Right atrium auricular region (tissue), 2 donors: ENCODE measurements at places on chromosomes 13 and 19.

DNA sequence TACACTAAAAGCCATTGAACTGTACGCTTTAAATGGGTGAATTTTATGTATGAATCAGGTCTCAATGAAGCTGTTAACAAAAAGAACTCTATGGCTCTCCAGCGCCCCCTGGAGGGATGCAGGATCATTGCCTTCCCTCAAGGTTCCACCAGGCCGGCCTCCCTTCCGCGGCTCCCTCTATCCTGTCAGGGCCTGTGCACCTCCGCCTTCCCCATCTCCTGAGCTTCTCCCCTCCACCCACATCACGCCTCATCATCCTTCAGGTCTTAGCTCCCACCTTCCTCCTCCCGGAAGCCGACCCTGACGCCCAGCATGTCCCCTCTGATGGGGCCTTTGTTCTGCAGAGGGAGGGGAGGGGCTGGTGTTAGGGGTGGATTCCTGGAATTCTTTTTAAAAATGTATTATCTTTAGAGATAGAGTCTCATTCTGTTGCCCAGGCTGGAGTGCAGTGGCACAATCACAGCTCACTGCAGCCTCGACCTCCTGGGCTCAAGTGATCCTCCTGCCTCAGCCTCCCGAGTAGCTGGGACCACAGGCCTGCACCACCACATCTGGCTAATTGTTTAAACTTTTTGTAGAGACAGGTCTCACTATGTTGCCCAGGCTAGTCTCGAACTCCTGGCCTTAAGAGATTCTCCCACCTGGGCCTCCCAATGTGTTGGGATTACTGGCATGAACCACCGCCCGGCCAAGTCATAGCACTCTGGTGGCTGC, 27.7 kb downstream of the MEIS3 start:
- H3K4me3 ChIP-seq, result no peak overlapping the region
- H3K4me1 ChIP-seq, result no peaks in the 10 kb centered on the region
- H3K27ac ChIP-seq, result no peak overlapping the region
- peak; percentile 68 for DNase-seq

GRCh38 chr19:58514564-58515022, 2.8 kb upstream of the SLC27A5 start:
- H3K36me3 ChIP-seq, result peaks cover 19% of the 10 kb centered on the region
- H3K4me3 ChIP-seq, result peak overlapping the region; percentile 51
- peaks cover 41% of the 10 kb centered on the region for H3K4me1 ChIP-seq
- no peaks in the 10 kb centered on the region for H3K27me3 ChIP-seq

- no peak overlapping the region for H3K27ac ChIP-seq
- H3K4me3 ChIP-seq, result no peak overlapping the region
- no peaks in the 10 kb centered on the region for H3K36me3 ChIP-seq
- H3K27me3 ChIP-seq, result no peaks in the 10 kb centered on the region
- no peak for DNase-seq
Observed at GRCh38 chr13:42638886-42639285, 64.9 kb downstream of the TNFSF11 start.

GRCh38 chr13:26531742-26532141, 25.7 kb upstream of the WASF3 start:
- H3K4me3 ChIP-seq, result no peak overlapping the region
- H3K36me3 ChIP-seq, result no peaks in the 10 kb centered on the region
- H3K27ac ChIP-seq, result no peak overlapping the region
- no peak for DNase-seq
- H3K27me3 ChIP-seq, result no peaks in the 10 kb centered on the region

DNA sequence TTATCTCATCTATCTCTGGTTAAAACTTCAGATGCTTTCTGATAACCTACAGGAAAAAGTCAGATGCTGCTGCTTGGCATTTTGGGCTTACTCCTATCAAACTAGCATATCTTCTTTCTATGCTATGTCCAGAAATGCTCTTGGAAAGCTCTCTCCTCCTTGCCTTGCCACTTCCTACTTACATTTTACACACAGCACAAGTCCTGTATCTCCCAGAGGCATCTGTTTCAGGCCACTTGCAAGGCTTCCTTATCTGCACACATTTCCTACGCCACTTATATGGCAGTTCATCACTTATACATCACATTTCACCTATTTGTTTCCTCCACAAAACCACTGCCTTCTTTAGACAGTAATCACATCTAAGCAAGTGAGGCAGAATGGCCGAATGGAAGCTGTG, 220.3 kb downstream of the DNAJC15 start:
- H3K4me1 ChIP-seq, result no peaks in the 10 kb centered on the region
- H3K4me3 ChIP-seq, result no peak overlapping the region
- no peak overlapping the region for H3K27ac ChIP-seq
- H3K36me3 ChIP-seq, result no peaks in the 10 kb centered on the region
- no peak for DNase-seq
- H3K27me3 ChIP-seq, result no peaks in the 10 kb centered on the region

DNA sequence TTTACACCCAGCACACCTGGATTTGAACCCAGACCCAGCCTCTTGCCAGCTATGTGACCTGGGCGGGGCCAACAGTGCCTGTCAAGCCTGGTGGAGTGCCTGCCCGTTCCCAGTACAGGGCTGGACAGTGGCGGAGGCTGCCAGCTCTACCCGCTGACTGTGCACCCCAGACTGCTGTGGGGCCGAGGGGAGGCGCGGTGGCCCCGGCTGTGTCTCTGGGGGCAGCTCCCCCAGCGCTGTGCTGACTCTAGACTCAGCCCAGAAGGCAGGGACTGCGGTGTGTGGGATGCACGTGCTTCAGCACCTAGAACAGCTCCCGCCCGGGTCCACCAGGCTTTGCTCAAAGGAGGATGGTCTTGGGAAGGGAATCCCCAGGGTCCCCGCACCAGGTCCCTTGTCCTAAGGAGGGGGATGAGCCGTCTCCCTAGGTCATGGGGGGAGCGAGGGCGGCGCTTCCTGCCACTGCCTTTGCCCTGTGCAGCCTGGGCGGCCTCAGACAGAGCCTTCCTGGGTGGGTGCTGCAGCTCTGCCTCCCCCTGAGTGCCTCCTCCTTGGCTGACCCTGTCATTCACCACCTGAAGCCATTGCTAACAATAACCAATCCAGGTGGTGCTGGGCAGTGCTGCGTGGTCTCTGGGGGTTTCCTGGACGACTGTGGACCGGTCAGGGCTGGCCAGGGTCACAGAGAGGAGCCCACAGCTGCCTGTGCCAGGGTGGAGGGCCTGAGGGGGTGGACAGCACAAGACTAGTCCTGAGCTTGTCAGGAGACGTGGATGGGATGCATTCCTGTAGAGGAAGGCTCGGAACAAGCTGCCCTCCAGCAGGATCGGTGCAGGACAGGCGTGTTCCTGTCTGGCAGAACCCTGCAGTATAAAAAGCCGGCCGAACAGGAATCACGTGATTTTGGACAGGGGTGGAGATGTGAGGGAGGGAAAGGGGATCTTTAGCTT, 18.6 kb downstream of the TMEM255B start:
- no peak for DNase-seq
- H3K4me1 ChIP-seq, result no peaks in the 10 kb centered on the region
- H3K4me3 ChIP-seq, result no peak overlapping the region
- no peaks in the 10 kb centered on the region for H3K36me3 ChIP-seq
- no peak overlapping the region for H3K27ac ChIP-seq

- H3K27ac ChIP-seq, result no peak overlapping the region
- no peaks in the 10 kb centered on the region for H3K4me1 ChIP-seq
- no peaks in the 10 kb centered on the region for H3K27me3 ChIP-seq
- H3K4me3 ChIP-seq, result no peak overlapping the region
- H3K36me3 ChIP-seq, result no peaks in the 10 kb centered on the region
Observed at GRCh38 chr13:37615276-37615675, 16.7 kb upstream of the POSTN start.

DNA sequence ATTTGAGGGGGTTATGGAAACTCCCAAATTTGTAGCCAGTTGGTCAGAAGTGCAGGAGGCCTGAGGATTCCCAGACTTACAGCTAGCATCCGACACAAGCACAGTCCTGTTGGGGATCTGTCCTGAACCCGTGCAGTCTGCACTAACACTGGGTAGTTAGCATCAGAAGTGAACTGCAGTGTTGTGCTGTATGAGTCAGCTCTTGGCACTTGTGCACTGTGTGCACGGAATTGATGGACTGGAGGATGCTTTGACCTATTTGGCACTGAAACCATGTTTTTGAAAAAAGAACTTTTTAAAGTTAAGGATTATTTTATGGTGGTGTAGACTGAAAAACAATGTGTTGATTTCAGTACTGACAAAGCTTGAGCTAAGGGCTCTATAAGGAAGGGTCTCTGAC, 279.0 kb downstream of the NHLRC3 start:
- no peaks in the 10 kb centered on the region for H3K27me3 ChIP-seq
- no peak for DNase-seq
- no peaks in the 10 kb centered on the region for H3K4me1 ChIP-seq
- no peaks in the 10 kb centered on the region for H3K36me3 ChIP-seq
- H3K4me3 ChIP-seq, result no peak overlapping the region

DNA sequence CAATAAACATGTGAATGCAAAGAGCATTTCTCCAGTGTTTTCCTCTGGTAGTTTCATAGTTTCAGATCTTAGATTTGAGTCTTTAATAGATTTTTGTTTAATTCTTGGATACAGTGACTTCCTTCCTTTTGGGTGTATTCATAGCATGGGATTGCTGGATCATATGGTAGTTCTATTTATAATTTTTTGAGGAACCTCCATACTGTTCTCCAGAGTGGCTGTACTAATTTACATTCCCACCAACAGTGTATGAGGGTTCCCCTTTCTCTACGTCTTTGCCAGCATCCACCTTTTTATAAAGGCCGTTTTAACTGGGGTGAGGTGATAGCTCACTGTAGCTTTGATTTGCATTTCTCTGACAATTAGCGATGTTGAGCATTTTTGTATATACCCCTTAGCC, 9.3 kb upstream of the CALM3 start:
- no peak for DNase-seq
- H3K27ac ChIP-seq, result no peak overlapping the region
- no peaks in the 10 kb centered on the region for H3K27me3 ChIP-seq
- no peaks in the 10 kb centered on the region for H3K36me3 ChIP-seq
- no peak overlapping the region for H3K4me3 ChIP-seq

DNA sequence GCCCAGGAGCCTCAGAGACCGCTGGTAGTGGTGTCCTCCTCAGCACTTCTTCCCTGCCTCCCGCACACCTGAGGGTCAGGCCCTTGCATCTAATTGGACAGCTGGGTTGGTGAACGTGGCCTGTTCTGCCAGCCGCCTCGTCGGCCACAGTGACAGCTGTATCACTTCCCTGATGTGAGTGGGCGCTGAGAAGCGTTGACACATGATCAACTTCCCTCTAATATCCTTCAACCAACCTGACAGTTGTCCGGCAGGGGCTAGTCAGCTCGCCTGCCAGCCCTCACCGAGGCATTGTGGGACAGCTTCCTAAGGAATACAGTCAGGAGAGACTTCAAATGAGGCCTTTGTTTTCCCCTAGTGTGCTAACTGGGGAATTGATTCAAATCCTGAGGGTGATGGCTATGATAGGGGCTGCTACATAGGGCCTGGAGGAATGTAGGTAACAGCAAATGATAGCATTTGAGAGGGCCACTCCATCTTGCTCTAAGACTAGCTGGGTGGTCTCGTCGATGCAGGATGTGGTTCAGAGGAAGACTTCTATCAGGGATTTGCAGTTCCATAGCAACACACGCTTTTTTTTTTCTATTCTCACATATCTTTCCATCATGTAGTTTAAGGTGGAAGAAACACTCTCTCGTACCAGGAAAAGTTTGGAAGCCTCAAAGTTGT, 230.8 kb downstream of the TSHZ3 start:
- no peak overlapping the region for H3K4me3 ChIP-seq
- H3K27me3 ChIP-seq, result no peaks in the 10 kb centered on the region
- no peak overlapping the region for H3K27ac ChIP-seq
- no peak for DNase-seq
- no peaks in the 10 kb centered on the region for H3K36me3 ChIP-seq
- no peaks in the 10 kb centered on the region for H3K4me1 ChIP-seq

DNA sequence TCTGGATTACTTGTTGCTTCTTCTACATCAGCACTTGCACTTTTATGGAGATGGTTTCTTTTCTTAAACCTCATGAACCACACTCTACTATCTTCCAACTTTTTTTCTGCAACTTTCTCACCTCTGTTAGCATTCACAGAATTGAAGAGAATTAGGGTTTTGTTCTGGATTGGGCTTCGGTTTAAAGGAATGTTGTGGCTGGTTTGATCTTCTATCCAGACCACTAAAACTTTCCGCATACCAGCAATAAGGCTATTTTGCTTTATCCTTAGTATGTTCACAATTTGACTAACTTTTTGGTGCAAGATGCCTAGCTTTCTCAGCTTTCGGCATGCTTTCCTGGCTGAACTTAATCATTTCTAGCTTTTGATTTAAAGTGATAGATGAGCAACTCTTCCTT, 666.7 kb upstream of the MIR17HG start:
- no peak for DNase-seq
- H3K36me3 ChIP-seq, result no peaks in the 10 kb centered on the region
- no peak overlapping the region for H3K27ac ChIP-seq
- H3K4me3 ChIP-seq, result no peak overlapping the region

DNA sequence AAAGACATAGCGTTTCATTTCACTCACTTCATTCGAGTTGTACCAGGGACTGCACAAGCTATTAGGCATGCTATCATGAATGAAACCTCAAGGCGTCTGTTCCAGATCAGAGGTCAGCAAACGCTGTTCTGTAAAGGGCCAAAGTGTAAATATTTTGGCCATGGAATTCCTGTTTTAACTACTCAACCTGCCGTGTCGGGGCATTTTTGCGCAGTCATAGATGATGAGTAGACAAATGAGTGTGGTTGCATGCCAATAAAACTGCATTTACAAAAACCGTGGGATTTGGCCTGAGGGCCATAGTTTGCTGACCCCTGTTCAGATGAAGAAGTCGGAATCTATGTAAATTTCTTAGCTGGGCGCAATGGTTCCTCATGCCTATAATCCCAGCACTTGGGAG, 6.5 kb downstream of the INSR start:
- no peak overlapping the region for H3K27ac ChIP-seq
- H3K4me3 ChIP-seq, result no peak overlapping the region
- no peaks in the 10 kb centered on the region for H3K36me3 ChIP-seq

- H3K27me3 ChIP-seq, result no peaks in the 10 kb centered on the region
- no peak overlapping the region for H3K4me3 ChIP-seq
- no peaks in the 10 kb centered on the region for H3K36me3 ChIP-seq
- DNase-seq, result no peak
- H3K27ac ChIP-seq, result no peak overlapping the region
Observed at GRCh38 chr13:80737513-80737912, 396.6 kb upstream of the SPRY2 start.

DNA sequence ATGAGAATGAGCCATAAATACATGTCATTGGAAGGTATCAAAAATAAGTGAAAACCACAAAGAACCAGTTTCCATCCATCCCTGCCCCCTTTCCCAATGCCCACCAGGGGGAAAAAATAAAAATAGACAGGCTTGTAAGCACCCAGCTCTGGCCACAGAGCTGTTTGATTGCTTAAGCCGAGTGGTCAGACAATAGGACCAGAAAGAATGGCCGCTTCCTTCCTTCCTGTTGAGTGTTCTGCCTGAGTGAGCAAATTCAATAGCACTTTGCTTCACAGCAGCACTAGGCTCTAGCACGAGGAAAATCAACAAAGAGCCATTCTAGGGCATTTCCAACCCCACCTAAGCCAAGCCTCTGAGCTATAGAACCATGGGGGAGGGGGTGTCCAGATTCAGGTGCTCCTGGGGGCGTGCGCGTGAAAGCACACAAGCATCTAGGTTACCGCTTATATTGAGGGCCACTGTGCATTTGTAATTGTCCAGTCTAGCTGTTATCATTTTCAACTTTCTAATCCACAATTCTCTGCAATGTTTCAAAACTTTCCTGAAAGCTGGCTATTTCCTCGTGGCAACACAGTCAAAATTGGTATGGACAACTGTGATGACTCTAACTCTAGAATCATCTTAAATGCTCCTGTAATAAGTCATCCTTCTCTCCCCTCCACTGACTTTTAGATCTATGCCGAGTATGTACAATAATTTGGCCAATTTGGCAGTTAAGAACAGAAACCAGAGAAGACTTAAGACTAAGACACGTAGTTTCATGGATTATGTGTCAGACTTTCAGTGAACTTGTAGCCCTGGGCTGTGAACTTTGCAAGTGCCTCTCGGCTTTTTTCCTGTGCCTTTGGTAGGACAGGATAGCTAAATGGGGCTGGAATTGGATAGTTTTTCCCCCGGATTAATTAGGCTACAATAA, 64.3 kb downstream of the SPRY2 start:
- H3K4me1 ChIP-seq, result no peaks in the 10 kb centered on the region
- H3K4me3 ChIP-seq, result no peak overlapping the region
- no peaks in the 10 kb centered on the region for H3K36me3 ChIP-seq
